CD4-positive, CD25-positive, alpha-beta regulatory T cell (primary cell): ENCODE measurements at places on chromosomes 1 and 21. TPM values are rescaled to one million over a fixed set of nuclear protein-coding genes. Genes with fewer than 3 reads are reported as not detected.

DNA sequence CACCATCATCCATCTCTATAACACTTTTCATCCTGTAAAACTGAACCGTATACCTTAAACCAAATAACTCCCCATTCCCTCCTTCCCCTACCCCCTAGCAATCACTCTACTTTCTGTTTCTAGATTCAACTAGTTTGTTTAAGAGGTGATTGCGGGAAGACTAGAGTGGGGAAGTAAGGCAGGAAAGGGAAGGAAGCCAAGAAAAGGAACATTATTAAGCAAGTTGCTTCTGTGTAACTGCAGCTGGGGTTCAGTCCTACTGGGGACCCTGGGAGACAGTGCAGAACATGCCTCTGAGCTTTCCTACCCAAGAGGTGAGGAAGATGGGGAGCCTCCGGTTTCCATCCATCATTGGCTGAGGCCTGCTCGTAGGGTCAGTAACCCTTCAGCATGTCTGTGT, 28.9 kb upstream of the H3-3A start:
- no peaks in the 10 kb centered on the region for H3K4me1 ChIP-seq
- no peaks in the 10 kb centered on the region for H3K36me3 ChIP-seq
- H3K27me3 ChIP-seq, result no peaks in the 10 kb centered on the region
- no peak for DNase-seq

DNA sequence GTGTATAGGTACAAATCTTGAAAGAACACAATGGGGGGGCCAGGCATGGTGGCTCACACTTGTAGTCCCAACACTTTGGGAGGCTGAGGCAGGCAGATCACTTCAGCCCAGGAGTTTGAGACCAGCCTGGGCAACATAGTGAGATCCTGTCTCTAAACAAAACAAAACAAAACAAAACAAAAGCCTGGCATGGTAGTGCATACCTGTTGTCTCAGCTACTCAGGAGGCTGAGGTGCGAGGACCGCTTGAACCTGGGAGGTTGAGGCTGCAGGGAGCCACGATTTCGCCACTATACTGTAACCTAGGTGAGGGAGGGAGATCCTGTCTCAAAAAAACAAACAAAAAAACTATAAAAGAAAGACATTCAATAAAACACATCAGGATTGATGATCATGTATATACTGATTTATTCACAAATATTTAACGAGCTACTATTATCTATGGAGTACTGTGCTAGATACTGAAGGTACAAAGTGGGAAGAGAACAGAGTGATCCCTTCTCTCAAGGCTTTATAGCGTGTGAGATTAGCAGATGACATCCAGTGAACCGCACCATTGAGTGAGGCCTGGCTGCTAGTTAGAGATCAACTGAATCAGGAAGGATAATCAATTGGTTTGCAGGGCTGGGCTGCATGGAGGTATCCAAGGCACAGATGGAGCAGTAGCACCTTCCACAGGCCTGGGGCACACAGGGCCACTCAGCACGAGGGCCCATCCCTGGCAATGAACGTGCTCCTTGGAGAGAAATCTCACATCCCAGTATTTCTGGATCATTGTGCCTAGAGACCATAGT, 26.4 kb downstream of the ELF3 start:
- no peak for DNase-seq
- no peak overlapping the region for H3K4me3 ChIP-seq
- no peaks in the 10 kb centered on the region for H3K36me3 ChIP-seq
- no peaks in the 10 kb centered on the region for H3K4me1 ChIP-seq
- no peak overlapping the region for H3K27ac ChIP-seq

DNA sequence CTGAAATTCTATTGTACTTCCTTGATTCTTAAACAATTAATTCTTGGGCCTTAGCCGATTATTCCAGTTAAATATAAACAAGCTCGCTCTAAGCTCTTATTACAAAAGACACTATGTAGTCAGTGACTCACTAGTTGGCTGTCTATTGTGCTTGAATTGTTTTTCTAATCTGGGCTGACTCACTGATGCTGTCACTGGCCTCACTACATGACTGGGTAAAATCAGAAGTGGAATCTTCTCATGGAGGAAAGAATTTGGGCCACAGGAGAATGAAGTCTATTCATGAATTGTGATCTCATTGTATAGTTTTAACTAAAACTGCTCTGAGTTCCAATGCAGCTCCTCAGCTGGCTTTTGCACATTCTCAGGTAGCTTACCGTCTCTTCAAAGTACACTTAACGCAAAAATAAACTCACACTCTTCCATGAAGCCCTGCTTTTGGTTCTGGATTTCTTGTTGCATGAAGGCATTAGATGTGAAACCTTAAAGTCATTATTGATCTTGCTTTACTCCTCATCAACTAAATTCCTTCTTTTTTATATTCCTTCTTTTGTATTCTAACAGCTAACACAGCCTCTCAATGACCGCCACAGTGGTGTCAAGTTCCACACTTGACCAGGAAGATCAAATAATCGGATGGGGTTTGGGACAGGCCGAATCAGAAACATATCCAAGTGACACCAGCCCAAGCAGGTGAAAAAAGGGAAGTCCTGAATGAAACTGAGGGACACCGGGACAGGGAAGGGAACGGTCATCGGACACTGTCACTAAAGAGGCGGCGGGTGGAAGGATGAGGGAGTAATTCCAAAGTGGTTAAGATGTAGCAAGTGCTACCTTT, 80.9 kb upstream of the LBR start:
- H3K4me1 ChIP-seq, result no peaks in the 10 kb centered on the region
- no peaks in the 10 kb centered on the region for H3K36me3 ChIP-seq
- no peak overlapping the region for H3K4me3 ChIP-seq
- no peak for DNase-seq
- H3K27me3 ChIP-seq, result peaks cover 21% of the 10 kb centered on the region

GRCh38 chr1:98677288-98677687, 15.8 kb downstream of the SNX7 start:
- H3K4me1 ChIP-seq, result no peaks in the 10 kb centered on the region
- H3K27me3 ChIP-seq, result no peaks in the 10 kb centered on the region
- DNase-seq, result no peak
- H3K4me3 ChIP-seq, result no peak overlapping the region

- DNase-seq, result no peak
- no peak overlapping the region for H3K4me3 ChIP-seq
- no peaks in the 10 kb centered on the region for H3K36me3 ChIP-seq
- no peaks in the 10 kb centered on the region for H3K4me1 ChIP-seq
- no peak overlapping the region for H3K27ac ChIP-seq
Measured at GRCh38 chr1:22216210-22216883, 73.5 kb upstream of the WNT4 start.

- H3K27me3 ChIP-seq, result no peaks in the 10 kb centered on the region
- no peak overlapping the region for H3K4me3 ChIP-seq
- no peak overlapping the region for H3K27ac ChIP-seq
- H3K4me1 ChIP-seq, result peaks cover 14% of the 10 kb centered on the region
- no peaks in the 10 kb centered on the region for H3K36me3 ChIP-seq
- DNase-seq, result no peak
Measured at GRCh38 chr1:229031061-229031460, 239.8 kb upstream of the RAB4A start.

DNA sequence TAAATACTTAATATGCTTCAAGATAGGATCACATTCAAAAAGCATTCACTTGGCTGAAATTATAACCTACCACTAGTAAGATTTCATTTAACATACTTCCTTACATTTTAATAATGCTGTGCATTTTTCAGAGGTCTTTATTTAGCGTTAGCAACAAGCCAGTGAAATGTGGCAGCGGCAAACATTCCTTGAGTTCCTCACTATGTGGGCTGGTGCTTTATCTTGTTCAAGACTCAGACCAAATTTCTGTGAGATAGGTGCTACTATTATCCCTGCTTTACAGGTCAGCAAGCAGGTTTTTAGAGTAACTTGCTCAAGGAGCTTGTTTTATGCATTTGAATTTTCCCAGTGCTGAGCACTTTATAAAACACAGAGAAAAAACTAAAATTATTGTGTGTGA, 132.7 kb downstream of the PLPPR4 start:
- no peak overlapping the region for H3K27ac ChIP-seq
- H3K27me3 ChIP-seq, result no peaks in the 10 kb centered on the region
- no peak overlapping the region for H3K4me3 ChIP-seq
- no peaks in the 10 kb centered on the region for H3K36me3 ChIP-seq
- H3K4me1 ChIP-seq, result no peaks in the 10 kb centered on the region

DNA sequence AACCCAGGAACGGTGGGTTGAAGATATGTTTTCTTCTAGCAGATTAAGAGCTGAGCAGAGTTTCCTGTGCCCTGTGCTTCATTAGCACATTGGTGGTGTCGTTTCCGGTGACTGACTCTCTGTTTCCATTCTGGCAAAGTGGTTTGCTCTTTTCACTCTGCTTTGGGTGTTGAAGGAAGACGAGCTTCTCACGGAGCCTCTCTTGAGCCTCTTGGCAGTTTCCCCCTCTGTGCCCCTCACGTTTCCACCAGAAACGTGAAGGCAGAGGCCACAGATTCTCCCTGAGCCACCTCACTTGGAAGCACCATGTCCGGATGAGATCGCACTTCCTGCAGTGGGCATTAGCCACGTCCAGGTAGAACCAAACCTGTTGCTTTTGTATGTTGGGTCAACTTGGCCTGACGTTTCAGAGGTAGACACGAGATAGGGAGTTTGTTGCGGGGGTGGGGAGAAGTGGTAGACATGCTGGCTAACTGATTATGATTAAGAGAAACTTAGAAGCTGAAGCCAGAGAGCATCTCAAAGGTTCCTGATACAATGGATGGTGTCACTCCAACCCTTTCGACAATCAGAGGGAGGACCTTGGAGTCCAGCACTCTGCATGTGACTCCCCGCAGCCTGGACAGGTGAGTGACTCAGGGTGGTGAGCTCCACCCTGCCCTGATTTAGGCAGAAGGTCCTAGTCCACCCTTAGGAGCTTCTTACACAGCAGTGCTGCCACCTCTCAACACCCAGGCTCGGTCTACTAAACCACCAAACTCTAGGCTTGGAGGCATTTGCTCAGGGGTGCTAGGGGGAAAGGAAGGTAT, at the start of gene LAX1:
TSS of gene LAX1 (plus strand) at position 155 of the 809 bp plus-strand sequence. CDS start at position 538, 383 bp downstream.
- H3K36me3 ChIP-seq, result peaks cover 12% of the 10 kb centered on the region
- peaks cover 56% of the 10 kb centered on the region for H3K4me1 ChIP-seq
- H3K27ac ChIP-seq, result peak within 1 kb of the TSS; percentile 90
- H3K4me3 ChIP-seq, result peak within 1 kb of the TSS; percentile 97

Gene WLS
- not detected for total RNA-seq
